Left ventricle myocardium inferior (tissue), 1 donor: ENCODE measurements at places on chromosomes 7 and 10. TPM values are rescaled to one million over a fixed set of nuclear protein-coding genes. Genes with fewer than 3 reads are reported as not detected.

The VAX1 gene
- not detected for total RNA-seq

The H2AZ2 gene
- 265 TPM for total RNA-seq

The PITRM1 gene
- 91.4 TPM for total RNA-seq

The GPR85 gene
- total RNA-seq: 0.69 TPM

The NEBL gene
- total RNA-seq: 805 TPM

The PLPP4 gene
- not detected for total RNA-seq

The UBE2H gene
- total RNA-seq: 112 TPM

The STEAP2 gene
- 6.1 TPM for total RNA-seq

The CALCR gene
- total RNA-seq: 0.08 TPM

The PKD2L1 gene
- total RNA-seq: not detected

The RAB19 gene
- not detected for total RNA-seq

The TUBAL3 gene
- 0.36 TPM for total RNA-seq

The CRYGN gene
- 0.41 TPM for total RNA-seq

DNA sequence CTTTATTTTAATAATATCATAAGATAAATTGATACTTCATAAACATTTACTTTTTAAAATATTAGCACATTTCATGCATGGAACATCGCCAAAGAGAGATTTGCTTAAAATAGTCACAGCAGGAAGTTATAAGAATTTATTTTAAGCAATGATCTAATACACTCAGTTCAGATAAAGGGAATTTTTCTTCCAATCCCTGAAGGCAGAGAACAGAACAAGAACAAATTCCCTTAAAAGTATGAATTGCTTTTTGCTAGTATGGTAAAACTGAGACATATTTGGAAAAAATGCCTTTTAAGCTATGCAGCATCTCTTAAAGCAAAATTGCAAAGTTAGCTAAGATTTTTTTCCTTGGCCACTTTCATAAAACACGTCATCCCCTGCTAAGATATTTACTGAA lies 91.0 kb downstream of the SEMA3D start:
- no peak for DNase-seq

- DNase-seq: no peak
Observed at GRCh38 chr7:3399858-3400257, 98.8 kb downstream of the SDK1 start.

DNA sequence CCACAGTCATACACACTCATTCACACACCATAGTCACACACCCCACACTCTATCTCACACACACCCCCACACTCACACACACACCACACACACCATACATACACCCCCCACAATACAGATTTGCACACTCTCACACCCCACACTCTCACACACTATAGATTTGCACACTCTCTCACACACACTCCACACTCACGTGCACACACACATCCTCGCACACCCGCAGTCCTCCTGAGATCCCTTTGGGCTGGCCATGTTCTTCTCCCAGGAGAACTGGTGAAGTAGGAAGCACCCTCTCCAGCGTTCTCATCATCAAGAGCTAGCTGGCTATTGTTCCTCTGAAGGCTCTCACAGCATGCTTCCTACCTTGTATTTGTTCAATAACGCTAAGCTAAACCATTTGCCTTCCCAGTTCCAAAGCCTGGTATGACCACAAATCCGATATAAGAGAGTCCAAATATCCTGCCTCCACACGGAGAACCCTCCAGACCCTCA lies 86.2 kb downstream of the HECW1 start:
- no peak for DNase-seq

- DNase-seq: no peak
Observed at GRCh38 chr7:55457801-55458200, 92.7 kb downstream of the LANCL2 start.

- DNase-seq: no peak
Observed at GRCh38 chr7:22156205-22156604, 200.7 kb downstream of the RAPGEF5 start.

GRCh38 chr7:7536396-7537019 lies 835 bp upstream of the COL28A1 start:
- no peak for DNase-seq

- DNase-seq: no peak
Observed at GRCh38 chr7:131773413-131773812, 217.0 kb upstream of the PODXL start.

DNA sequence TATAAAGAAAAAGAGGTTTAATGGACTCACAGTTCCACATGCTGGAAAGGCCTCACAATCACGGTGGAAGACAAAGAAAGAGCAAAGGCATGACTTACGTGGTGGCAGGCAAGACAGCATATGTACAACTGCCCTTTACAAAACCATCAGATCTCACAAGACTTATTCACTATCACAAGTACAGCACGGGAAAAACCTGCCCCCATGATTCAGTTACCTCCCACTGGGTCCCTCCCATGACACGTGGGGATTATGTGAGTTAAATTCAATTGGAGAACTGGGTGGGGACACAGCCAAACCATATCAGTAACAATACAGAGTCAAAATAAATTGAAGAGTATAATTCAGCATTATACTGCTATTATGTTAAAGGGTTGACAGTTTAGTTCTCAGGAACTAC lies 37.8 kb downstream of the RNLS start:
- DNase-seq: no peak

DNA sequence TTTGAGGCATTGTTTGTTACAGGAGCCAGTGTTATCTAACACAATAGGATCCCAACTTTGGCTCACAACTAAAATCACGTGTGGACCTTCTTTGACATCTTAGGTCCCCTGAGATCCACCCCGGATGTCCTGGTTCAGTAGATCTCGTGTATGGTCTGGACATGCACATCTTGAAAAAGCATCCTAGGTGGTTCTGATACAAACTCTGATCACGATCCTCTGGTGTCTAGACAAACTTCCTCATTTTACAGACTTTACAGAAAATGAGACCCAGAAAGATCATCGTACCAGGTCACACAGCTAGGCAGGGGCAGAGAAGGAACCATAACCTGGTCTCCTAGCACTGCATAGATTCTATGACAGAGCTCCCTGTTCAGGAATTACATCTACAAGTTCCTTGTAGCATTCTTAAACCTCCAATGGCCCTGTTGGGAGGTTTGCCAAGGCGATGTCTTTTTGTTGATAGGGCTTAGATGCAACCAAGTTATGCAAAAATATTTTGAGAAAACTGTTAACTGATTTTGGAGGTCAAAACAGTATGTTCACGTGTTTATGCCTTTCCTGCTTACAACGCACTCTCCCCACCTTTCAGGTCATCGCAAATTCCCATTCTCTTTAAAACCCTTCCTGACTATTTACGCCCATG lies 30.8 kb upstream of the CHST15 start:
- DNase-seq: no peak

- no peak for DNase-seq
Observed at GRCh38 chr7:96953676-96954513, 51.5 kb upstream of the DLX6 start.

GRCh38 chr7:47689558-47689957 lies 107.6 kb upstream of the TNS3 start:
- no peak for DNase-seq

DNA sequence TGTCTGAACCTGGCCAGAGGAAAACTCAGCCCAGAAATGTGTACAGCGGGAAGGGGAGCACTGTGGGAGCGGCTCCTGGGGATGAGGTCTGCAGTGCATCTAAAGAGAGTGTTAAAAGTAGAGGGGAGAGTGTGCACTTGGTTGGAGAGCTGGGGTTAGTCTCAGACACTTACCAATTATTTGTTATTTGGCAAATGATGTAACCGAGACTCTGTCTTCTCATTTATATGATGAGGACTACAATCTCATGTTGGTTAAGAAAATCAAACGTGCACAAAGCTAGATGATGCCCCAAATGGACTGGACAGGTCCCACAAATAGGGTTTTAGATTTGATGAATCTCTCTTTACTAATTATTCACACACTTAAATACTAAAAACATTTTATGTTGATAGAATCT lies 962.4 kb downstream of the GATA3 start:
- no peak for DNase-seq

GRCh38 chr10:103470761-103471653 lies 8.0 kb downstream of the CALHM3 start:
- DNase-seq: no peak

- DNase-seq: peak; percentile 93
Observed at GRCh38 chr10:31928549-31929260, at the start of gene ARHGAP12. Gene ARHGAP12, minus strand, starts transcription at chr10:31928831. Its CDS starts 19,976 bp downstream, at chr10:31908855.

- DNase-seq: no peak
Observed at GRCh38 chr7:40329601-40330153, 194.9 kb downstream of the SUGCT start.

GRCh38 chr10:6204341-6205191 lies 1.8 kb downstream of the PFKFB3 start:
- DNase-seq: peak; percentile 53

GRCh38 chr10:47062441-47063200 lies 151.4 kb downstream of the PTPN20 start:
- no peak for DNase-seq

DNA sequence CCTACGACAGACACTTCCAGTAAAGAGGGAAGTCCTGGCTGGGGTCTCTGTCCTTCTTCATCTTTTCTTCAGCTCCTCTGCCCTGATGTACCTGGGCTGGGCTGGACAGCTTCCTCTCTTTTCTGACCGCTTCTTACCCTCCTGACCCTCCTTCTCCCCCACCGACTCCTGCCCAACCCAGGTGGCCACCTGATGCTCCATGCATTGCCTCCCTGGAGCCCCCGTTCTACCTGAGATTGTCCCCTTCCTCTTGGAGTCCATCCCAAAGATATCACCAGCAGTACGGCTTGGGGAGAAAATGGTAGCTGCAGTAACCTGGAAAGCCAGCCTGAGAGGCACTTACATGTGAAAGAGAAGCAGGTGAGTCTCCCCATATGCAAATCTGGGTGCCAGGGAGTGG lies 566.3 kb downstream of the TCERG1L start:
- DNase-seq: no peak

DNA sequence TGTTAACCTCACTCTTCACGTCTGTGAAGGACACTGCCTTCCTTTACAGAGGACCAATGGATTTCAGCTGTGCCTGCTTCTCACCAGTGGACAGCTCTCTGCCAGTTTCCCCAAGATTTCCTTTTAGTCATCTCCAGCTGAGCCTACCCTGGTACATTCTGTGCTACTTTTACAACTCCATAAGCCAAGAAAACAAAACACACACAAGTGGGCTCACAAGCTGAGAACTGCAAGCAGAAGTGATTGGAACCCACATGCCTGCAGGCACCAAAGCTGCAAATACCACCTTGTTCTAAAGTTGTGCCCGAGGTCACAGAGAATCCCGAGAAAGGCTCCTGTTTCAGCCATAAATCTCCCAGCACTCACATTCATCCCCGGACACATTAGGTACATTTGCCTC lies 636.8 kb downstream of the PHTF2 start:
- DNase-seq: no peak

GRCh38 chr10:124799211-124799610 lies 2.4 kb upstream of the ABRAXAS2 start:
- no peak for DNase-seq

DNA sequence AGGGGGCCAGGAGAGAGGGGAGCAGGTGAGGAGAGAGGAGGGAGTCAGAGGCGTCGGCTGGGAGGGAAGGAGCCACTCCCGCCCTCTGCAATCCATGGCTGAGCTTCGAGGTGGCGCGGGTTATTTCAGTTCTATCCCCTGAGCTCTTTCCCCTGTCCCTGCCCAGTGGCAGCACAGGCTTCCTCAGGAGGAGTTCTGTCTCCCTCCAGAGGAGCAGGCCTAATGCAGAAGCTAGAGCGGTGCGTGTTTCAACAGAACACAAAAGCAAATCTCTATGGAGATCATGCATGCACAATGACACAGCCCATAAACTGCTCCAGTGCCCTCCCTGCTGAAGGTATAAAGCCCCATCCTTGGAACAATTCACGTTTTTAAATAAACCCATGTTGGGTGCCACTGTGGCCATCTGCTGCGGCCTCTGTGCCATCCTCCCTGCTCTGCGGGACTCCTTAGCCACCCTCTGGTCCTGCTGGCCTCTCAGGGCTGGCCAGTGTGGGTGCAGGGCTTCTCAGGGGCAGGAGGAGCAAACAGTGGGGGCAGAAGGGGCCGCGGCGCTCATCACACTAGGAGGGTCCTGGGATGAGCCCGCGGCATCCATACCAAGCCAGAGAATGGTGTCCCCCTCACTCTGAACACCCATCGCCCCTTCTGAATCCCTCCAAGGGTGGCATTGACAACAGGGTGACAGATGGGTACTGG lies 192.6 kb upstream of the LYZL2 start:
- no peak for DNase-seq

DNA sequence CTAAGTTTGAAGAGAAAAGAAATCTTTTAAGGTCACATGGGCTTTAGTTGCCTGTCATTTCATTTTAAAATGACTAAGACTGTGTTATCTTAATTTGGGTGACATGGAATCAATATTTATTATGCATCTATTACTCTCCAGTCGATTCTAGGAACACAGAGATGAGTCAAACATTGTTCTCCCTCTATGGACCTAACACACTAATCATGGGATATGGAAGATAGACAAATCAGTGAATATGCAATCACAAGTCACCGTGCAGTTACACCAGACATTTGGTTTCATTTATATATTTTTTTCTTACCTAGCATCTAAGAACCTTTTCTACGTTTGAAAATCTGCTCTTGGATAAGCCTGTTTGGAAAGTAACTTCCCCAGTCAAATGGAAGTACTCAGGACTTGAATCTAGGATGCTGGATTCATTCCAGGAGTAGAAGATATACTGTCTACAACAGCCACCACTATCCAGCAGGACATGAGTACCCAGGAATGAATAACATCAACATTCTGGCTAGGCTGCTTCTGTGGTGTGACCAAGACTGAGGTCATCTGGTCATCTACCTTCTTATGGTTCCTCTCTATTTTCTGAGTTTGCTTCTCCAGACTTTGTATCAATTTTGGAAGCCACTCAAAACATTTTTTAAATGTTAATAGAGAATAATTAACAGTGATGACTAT lies 902.9 kb upstream of the LRRN3 start:
- DNase-seq: no peak

GRCh38 chr7:47149971-47150370 lies 431.9 kb downstream of the TNS3 start:
- no peak for DNase-seq

DNA sequence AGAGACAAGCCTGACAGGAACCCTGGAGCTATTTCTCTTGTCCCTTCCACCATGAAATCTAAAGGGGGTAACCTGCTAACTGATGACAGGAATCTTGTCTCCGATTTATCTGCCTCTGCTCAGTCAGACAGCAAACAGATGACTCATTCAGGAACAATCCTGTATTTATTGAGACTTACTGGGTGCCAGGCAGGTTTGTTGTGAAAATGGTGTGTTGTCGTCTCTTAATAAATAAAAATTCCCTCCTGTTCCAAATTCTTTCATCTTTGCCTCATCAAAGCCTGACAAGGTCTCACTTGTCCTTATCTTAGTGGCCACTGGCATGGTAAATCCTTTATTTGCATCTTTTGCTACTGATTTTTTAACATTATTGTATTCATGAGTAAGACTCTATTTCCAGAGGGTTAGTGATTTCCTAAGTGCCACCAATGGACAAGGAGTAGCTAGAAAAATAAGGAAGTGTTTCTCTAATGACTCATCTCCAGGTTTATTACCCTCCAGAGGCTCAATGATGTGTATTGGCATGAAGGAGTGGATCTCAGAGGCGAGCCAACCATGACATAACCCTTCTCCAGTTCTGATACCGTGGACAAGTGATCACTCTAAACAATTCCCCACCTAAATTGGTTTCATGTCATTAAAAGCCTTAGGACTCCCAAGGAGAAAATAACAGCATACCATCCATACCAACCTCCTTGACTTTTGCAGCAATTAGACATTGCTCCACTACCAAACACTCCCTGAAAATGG lies 724.0 kb downstream of the GRID1 start:
- DNase-seq: no peak

- no peak for DNase-seq
Observed at GRCh38 chr7:15168489-15168888, 265.9 kb upstream of the DGKB start.
